ENCODE measurements at places on chromosomes 16 and 17.

- no peak for DNase-seq
Measured at GRCh38 chr17:32341141-32341856, 674 bp downstream of the C17orf75 start.

GRCh38 chr16:66471716-66472393, 44.8 kb downstream of the BEAN1 start:
- DNase-seq, result peak; percentile 53

GRCh38 chr17:5526821-5527598, 40.6 kb downstream of the MIS12 start:
- DNase-seq, result peak; percentile 88

DNA sequence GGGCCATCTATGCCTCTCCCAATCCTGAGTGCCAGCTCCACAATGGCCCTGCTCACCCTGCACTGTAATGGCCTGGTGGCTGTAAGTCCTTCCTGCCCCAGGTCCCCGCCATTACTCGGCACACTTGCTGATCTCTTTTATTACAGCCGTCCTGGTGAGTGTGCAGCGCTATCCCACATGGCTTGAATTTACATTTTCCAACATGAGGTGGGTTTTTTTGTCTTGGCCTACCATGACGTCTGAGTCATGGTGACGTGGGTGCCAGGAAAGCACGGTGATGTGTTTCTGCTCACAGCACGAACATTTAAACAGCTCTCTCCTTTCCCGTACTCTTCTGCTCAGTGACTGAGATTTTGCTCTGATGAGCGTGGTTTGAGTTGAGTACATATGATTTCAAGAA, 55.2 kb upstream of the FOXF1 start:
- DNase-seq, result no peak

DNA sequence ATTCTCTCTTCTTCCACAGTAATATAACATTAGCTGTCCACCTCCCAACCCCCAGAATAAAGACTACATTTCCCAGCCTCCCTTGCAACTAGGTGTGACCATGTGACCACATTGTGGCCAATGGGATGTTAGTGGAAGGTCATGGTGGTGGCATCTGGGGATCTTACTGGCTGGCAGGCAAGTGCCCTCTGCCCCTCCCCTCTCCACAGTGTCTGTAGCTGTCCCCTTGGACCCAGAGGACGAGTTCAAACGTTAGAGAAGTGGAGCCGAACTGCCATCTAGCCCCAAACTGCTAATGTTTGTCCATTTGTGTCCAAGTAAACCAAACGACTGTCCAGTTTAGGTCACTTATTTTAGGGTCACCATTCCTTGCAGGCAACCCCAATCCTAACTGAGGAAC, 26.6 kb upstream of the KCNG4 start:
- no peak for DNase-seq

GRCh38 chr16:52068447-52069074, 478.4 kb downstream of the TOX3 start:
- no peak for DNase-seq

Data from coronary artery (tissue), 2 donors.